ENCODE measurements at places on chromosomes 4 and X.

- no peak for DNase-seq
Observed at GRCh38 chr4:151669990-151670389, 90.8 kb downstream of the GATB start.

GRCh38 chr4:186820391-186820891 is 96.8 kb upstream of the FAT1 start:
- DNase-seq = no peak

DNA sequence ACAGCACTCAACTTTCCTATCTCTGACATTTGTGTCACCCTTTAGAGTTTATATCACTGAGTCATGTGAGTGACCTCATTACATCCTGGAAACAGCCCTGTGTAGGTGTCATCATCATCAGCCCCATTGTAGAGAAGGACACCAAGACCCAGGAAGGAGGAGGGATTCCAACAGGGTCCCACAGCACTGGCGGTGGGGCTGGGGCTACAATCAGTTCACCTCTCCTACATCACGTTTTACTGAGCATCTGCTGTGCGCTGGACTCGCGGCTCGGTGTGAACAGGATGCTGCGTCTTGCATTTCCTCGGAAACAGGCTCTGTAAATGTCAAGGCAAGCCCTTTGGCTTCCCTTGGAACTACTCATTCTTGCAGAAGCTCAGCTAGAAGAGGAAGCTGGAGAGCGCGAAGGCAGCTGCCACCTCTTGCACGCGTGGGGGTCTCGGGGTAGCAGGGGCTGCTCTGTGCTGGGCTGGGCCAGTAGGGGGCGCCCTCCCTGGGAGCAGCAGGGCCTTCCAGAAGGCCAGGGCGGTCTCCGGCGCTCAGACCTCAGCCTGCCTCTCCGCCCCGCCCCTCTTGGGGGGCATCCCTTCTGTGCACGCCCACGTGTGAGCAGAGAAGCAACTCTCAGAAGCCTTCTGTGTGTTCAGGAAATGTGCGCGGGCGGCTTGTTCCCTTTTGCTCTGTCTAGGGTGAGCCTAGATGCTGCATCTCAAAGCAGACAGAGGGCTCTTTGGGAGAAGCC is 29.0 kb downstream of the REELD1 start:
- no peak for DNase-seq

- no peak for DNase-seq
Observed at GRCh38 chrX:75181721-75182120, 25.6 kb upstream of the ABCB7 start.

- no peak for DNase-seq
Observed at GRCh38 chr4:16023776-16024408, 59.9 kb downstream of the PROM1 start.

Measured in NCI-H1105 (cell line).